ENCODE measurements at places on chromosomes 7 and 10.

GRCh38 chr10:110803239-110803749 lies 68.4 kb upstream of the PDCD4 start:
- no peak for DNase-seq

DNA sequence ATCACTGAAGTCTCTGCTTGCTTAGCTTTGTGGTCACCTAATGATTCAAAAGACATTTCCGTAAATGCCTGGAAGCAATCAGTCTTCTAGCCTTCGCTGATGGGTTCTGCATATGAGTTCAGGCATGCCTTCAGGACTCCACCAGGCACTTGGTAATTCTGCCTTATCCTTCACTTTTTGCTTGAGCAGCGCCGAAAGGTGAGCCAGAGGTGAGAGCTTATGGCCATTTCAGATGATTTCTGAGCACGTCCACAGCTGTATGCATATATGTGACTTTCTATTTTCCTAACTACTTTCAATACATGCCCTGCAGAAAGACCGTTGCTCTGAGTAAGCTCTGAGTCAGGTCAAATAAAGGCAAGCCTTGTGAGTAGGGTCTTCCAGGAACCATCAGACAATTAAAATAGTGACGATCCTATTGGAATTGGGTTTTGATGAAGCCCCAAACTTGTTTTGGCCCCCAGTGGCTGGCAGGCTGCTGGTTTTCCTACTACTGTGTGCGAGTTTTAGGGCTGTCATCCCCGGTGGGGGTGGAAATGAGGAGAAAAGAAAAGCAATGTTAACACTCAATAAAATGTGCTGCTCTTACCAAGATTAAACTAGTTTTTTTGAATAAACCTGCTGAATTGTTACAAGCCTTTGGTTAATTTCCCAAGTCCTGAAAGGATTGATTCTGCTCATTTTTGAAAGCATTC lies 154.4 kb upstream of the AKR1E2 start:
- DNase-seq, result no peak

GRCh38 chr7:124366118-124366517 lies 333.3 kb upstream of the TMEM229A start:
- DNase-seq, result no peak

- DNase-seq, result no peak
Measured at GRCh38 chr7:51020944-51021343, 238.2 kb upstream of the GRB10 start.

DNA sequence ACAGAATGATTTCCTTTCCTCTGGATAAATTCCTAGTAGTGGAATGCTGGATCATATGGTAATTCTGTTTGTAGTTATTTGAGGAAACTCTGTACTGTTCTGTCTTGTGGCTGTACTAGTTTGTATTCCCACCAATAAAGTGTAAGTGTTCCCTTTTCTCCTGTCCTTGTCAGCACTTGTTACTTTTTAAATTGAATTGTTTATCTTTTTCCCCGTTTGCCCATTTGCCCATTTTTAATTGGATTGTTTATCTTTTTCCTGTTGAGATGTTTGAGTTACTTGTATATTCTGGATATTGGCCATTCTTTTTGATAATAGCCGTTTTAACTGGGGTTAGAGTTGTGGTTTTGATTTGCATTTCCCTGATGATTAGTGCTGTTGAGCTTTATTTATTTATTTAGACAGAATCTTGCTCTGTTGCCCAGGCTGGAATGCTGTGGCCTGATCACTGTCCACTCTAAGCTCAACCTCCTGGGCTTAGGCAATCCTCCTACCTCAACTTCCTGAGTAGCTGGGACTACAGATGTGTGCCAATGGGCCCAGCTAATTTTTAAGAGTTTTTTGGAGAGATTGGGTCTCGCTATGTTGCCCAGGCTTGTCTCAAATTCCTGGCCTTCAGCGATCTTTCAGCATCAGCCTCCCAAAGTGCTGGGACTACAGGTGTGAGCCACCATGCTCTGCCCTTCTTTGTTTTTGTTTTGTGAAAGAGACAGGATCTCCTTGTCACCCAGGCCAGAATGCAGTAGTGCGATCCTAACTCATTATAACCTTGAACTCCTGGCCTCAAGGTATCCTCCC lies 23.0 kb downstream of the BMPR1A start:
- no peak for DNase-seq

Measured in natural killer cell (primary cell).